ENCODE measurements at places on chromosomes 3 and 15. TPM values are rescaled to one million over a fixed set of nuclear protein-coding genes. Genes with fewer than 3 reads are reported as not detected.

Gene RARB
- total RNA-seq: 5.0 TPM

Gene NOX5
- 0.23 TPM for total RNA-seq

Gene CGGBP1
- 48.0 TPM for total RNA-seq

Gene FAM227B
- total RNA-seq: 4.0 TPM

Gene USP19
- total RNA-seq: 33.5 TPM

Gene CEMIP
- total RNA-seq: 0.87 TPM

Gene MASP1
- total RNA-seq: not detected
